Naive thymus-derived CD4-positive, alpha-beta T cell (primary cell): ENCODE measurements at places on chromosomes 16 and 17. TPM values are rescaled to one million over a fixed set of nuclear protein-coding genes. Genes with fewer than 3 reads are reported as not detected.

GRCh38 chr17:39671651-39672521 is 3.6 kb downstream of the PNMT start:
- no peak overlapping the region for H3K27ac ChIP-seq
- H3K4me1 ChIP-seq = peaks cover 23% of the 10 kb centered on the region
- H3K36me3 ChIP-seq = no peaks in the 10 kb centered on the region
- no peak overlapping the region for H3K4me3 ChIP-seq
- H3K27me3 ChIP-seq = no peaks in the 10 kb centered on the region

DNA sequence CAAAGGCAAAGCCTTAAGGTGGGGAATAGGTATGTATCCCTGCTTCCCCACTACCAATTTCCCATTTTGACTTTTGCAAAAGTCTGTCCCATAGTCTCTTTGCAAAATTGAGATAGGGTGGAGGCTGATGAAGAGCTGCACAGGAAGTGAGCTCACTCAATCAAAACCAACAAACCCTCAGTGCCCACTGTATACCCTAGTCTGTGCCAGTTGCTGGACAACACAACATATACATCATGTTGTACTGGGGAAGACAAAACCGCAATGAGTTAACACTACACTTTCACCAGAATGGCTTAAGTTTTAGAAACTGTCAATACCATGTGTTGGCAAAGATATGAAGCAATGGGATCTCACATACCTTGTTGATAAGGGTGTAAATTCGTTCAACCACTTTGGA is 40.4 kb upstream of the AXIN2 start:
- no peaks in the 10 kb centered on the region for H3K36me3 ChIP-seq
- DNase-seq = no peak
- H3K4me3 ChIP-seq = no peak overlapping the region
- no peak overlapping the region for H3K27ac ChIP-seq

DNA sequence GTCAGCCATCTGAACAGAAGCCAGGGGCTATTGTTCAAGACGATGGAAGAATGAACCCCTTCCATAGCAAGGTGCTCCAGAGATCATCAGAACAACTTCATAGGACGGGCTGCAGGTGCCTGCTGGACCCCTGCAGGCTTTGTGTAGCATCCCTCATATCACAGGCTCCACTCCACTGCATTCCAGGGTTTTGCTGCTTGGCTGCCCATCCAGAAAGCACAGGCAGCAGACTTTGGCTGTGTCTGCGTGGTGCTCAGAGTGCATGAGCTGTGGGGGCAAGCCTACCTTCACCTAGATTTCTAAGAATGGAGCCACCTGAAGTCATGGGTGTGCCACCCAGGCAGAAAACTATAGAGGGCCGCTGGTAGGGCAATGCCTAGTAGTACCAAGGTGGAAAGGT is 93.9 kb upstream of the NLRP1 start:
- H3K4me1 ChIP-seq = no peaks in the 10 kb centered on the region
- no peaks in the 10 kb centered on the region for H3K27me3 ChIP-seq
- H3K4me3 ChIP-seq = no peak overlapping the region
- no peak overlapping the region for H3K27ac ChIP-seq

GRCh38 chr16:88929091-88929445 is 47.9 kb downstream of the CBFA2T3 start:
- no peaks in the 10 kb centered on the region for H3K27me3 ChIP-seq
- H3K27ac ChIP-seq = no peak overlapping the region
- H3K36me3 ChIP-seq = no peaks in the 10 kb centered on the region
- no peaks in the 10 kb centered on the region for H3K4me1 ChIP-seq
- DNase-seq = no peak

DNA sequence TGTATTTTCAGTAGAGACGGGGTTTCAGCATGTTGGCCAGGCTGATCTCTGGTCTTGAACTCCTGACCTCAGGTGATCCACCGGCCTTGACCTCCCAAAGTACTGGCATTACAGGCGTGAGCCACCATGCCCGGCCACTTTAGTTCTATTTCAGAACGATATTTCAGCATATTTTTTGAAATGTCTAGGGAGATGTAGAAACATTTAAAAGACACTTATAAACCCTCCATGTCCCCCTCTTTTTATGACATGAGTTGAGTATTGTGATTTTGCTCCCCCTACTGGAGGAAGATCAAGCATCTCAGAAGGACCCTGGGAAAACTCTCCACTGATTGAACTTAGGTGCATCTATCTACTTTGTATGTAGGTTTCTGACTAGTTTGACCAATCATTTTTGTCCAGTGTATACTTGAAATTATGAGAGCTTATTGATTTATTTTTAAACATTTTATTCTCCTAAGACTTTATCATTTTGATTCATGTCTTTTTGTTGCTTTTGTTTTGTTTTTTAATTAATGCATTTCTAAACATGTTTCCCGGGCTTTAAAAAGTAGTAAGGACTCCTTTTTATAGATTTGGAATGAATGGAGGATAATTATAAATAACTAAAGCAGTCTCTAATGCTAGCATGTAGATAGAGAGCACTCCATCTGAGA is 105.1 kb downstream of the CHD9 start:
- no peak overlapping the region for H3K4me3 ChIP-seq
- DNase-seq = peak; percentile 37
- no peaks in the 10 kb centered on the region for H3K4me1 ChIP-seq
- H3K27ac ChIP-seq = no peak overlapping the region
- no peaks in the 10 kb centered on the region for H3K27me3 ChIP-seq

DNA sequence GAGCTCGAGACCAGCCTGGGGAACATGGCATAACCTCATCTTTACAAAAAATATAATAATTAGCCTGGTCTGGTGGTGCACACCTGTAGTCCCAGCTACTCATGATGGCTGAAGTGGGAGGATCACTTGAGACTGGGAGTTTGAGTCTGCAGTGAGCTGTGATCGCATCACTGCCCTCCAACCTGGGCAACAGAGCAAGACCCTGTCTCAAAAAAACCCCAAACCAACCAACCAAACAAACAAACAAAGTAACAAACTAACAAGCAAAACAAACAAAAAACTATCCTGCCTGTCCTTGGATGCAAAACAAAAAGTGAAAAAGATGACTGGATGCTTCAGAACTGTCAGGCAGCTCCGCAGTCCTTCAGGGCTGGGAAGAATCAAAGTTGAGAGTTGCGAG is 5.7 kb upstream of the NGFR start:
- no peak overlapping the region for H3K4me3 ChIP-seq
- DNase-seq = no peak
- H3K36me3 ChIP-seq = no peaks in the 10 kb centered on the region
- H3K4me1 ChIP-seq = no peaks in the 10 kb centered on the region
- H3K27me3 ChIP-seq = no peaks in the 10 kb centered on the region
- no peak overlapping the region for H3K27ac ChIP-seq

RAD51D gene
- polyA plus RNA-seq = 7.0 TPM
